ENCODE measurements at places on chromosomes 11 and 22. TPM values are rescaled to one million over a fixed set of nuclear protein-coding genes. Genes with fewer than 3 reads are reported as not detected.

GRCh38 chr11:104432981-104433380 lies 269.0 kb upstream of the PDGFD start:
- H3K4me1 ChIP-seq: no peaks in the 10 kb centered on the region
- no peak overlapping the region for H3K27ac ChIP-seq
- no peaks in the 10 kb centered on the region for H3K27me3 ChIP-seq

DNA sequence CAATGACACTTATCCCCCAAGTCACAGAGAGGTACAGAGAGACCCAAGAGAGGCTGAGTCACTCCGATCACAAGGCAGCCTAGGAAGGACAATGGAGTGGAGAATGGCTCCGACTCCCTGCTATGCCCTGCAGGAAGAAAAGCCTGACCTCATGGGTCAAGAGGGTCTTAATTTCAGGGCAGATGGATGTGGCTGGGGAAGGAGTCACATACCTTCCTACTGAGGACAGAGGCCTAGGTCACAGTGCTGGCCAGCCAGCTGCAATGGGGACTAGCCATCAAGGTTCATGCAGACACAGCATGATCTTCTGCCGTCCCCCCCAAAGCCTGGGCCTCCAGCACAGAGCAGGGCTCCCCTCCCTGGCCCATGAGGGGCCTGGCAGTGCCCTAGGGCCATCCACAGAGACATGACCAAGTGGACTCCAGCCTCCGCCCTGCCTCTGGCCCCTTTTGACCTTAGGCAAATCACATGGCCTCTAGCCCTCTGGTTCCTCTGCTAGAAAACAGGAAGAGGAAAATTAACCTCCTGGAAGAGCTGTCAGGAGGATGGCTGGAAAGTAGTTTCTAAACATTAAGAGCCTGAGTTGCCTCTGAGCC lies 1.8 kb downstream of the ARRB1 start:
- H3K4me1 ChIP-seq: peaks cover 16% of the 10 kb centered on the region
- H3K36me3 ChIP-seq: no peaks in the 10 kb centered on the region
- DNase-seq: no peak
- peak overlapping the region; percentile 61 for H3K27ac ChIP-seq

The VWCE gene
- total RNA-seq: 19.2 TPM

- no peaks in the 10 kb centered on the region for H3K36me3 ChIP-seq
- H3K4me1 ChIP-seq: no peaks in the 10 kb centered on the region
- DNase-seq: no peak
- H3K27ac ChIP-seq: no peak overlapping the region
- no peaks in the 10 kb centered on the region for H3K27me3 ChIP-seq
Measured at GRCh38 chr11:65806979-65807378, 20.1 kb downstream of the OVOL1 start.

The C1QTNF4 gene
- not detected for total RNA-seq

The SMTNL1 gene
- not detected for total RNA-seq
